Inflammatory macrophage treated with lipopolysaccharide for 4 hours (primary cell): ENCODE measurements at places on chromosomes 6 and 20.

- DNase-seq = peak; percentile 85
Measured at GRCh38 chr6:154649721-154650120, 83.5 kb upstream of the SCAF8 start.

DNA sequence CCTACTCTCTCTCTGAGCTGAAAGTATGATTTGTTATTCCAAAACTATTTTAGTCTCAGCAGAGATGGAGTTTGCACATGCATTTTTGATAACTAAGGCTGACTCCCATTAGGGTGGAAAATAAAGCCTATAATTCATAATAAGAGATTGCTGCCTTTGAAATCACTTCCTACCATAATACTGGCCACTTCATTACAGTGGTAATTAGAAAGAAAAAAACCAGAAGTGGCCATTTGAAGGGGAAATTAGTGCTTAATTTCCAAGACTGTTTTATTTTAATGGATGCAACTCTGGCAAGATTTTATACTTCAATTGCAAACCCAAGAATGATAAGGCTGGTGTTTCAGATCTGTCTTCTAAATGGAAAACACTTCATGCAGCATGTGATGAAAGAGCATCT is 43.4 kb downstream of the SLC35B3 start:
- no peak for DNase-seq

GRCh38 chr20:31968291-31969126 is 558 bp downstream of the XKR7 start:
- DNase-seq = peak; percentile 50

- DNase-seq = peak; percentile 81
Measured at GRCh38 chr20:8213831-8214587, 81.9 kb downstream of the PLCB1 start.

DNA sequence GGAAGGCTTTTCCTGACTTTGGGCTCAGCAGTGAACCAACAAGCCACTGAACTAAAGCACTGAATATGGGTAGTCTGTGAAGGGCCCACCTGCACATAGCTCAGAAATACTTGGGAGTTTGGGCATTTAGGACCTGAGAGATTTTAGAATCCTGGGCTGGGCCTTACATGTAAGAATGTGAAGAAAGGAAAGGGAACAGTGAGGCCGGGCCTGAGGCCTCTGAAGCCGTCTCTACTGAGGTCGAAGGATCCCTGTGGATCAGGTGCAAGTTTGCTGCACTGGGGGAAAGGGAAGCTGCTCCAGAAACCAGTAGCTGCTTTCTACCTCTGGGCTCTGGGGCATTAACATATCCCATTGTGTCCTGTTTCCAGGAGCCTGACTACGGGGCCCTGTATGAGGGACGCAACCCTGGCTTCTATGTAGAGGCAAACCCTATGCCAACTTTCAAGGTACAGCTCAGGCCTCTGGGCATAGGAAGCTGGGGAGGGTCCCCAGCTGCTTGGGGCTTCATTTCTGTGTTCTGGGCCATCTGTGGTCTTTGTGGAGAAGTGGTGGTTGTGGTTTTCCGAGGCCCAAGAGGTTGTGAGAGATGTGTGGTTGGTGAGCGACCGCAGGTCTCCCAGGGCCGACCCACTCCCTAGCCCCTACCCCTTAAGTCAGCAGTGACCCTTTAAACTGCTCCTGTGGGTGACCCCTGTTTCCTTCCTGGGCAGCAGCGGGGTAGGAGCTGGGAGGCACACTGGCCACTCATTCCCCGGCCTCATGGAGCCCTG is 30.3 kb downstream of the PLCG1 start:
- no peak for DNase-seq

GRCh38 chr20:62405108-62405980 is 1.7 kb downstream of the CABLES2 start:
- peak; percentile 30 for DNase-seq

DNA sequence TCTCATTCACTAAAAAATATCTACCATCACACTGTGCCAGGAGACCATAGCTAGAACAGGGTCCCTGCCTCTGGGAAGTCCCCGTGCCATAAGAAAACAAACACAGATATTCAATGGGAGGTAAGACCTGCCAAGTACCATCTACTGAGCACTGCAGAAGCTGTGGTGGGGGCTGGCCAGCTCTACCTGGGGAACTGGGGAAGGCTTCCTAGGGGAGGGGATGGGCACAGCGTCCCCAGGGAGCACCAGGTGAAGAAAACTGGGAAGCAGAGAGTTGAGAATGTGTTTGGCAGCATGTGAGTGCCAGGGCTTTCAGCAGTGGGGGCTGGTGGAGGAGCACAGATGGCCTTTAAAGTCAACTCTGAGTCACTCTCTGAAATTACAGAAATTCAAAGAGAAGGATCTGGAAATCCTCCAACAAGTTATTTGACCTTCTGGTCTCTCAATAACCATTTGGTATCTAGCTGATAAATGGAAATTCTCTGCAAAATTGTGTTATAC is 85.2 kb downstream of the SHLD1 start:
- DNase-seq = no peak

GRCh38 chr6:69289689-69290495 is 506.9 kb downstream of the LMBRD1 start:
- DNase-seq = no peak

- DNase-seq = no peak
Measured at GRCh38 chr6:136950436-136951126, 28.5 kb downstream of the SLC35D3 start.

DNA sequence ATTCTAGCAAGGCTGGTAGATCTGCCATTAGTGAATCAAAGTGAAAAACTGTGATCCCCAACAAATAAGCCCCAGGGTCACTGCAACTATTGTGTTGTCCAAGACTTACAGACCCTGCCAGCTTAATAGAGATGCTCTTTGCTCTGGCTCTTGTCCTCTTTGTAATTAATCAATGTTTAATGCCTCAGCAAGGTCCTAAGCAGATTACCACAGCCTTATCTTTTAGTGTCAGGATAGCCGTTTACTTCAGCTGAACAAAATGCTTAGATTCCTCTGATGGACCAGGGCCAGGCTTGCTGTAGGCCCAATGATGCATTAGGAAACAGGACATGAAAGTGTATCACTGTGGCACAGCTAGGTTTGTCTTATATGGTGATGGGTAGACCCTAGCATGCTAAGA is 353.3 kb downstream of the HACE1 start:
- no peak for DNase-seq

- no peak for DNase-seq
Measured at GRCh38 chr20:53569606-53570307, 23.9 kb downstream of the ZNF217 start.

GRCh38 chr20:17934141-17934862 is 34.3 kb downstream of the SNX5 start:
- no peak for DNase-seq

DNA sequence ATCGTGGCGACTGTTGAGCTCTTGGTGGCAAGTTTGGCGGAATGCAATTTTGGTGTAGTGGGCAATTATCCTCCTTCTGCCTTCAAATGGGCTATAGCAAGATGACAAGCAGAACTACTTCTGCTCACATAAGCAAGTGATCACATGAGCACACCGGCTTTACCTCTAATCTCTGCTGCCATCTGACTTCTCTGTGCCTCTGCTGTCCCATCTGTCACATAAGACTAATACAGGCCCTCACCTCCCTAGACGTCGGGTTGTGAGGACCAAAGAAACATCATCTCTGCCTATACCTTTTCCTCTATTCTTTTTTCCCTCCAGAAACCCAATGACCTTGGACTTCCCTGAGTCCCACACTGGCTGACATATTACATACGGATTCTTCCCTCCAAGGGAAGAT is 13.3 kb upstream of the WTAP start:
- DNase-seq = no peak

DNA sequence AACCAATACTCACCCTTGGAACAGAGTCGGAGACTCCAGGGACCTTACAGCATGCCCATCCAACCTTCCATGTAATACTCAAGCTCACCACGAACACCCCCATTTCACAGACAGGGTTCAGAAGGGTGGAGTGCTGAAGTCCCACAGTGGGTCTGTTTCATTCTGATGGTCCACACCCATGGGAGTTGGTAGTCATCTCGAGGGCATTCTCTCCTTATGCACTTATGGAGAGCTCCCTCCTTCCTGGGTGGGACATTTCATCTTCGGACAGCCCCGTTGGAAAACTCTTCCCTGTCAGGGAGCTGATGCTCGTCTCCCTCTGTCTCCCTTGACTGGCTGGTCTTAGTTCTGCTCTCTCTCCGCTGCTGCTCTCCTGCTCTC is 38.9 kb downstream of the COX4I2 start:
- no peak for DNase-seq

GRCh38 chr20:25294459-25295385 is 46.8 kb downstream of the PYGB start:
- peak; percentile 55 for DNase-seq

DNA sequence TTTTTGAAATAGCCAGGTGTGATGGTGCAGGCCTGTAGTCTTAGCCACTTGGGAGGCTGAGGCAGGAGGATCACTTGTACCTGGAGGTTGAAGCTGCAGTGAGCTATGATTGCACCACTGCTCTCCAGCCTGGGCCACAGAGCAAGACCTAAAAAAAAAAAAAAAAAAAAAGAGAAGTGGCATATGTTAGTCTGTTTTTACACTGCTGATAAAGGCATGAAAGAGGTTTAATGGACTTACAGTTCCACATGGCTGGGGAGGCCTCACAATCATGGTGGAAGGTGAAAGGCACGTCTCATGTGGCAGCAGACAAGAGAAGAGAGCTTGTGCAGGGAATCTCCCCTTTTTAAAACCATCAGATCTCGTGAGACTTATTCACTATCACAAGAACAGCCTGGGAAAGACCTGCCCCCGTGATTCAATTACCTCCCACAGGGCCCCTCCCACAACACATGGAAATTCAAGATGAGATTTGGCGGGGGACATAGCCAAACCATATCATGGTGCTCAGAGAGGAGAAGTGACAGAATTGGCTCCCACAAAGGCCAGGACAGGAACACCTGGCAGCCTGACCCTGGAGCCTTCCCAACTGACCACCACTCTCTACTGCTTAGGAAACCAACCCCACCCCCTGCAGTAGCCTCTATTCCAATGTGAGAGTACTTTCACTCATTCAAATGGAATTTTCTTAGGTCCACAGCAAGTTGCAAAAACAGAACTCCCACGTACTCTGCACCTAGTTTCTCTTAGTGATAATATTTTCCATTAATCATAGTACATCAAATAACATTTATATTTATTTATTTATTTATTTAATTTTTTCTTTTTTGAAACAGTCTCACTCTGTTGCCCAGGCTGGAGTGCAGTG is 29.8 kb downstream of the ARHGAP40 start:
- DNase-seq = no peak

- DNase-seq = peak; percentile 26
Measured at GRCh38 chr20:41738604-41739206, 120.5 kb upstream of the CHD6 start.

GRCh38 chr6:105573138-105573537 is 170.3 kb upstream of the PREP start:
- DNase-seq = no peak

- DNase-seq = no peak
Measured at GRCh38 chr6:84123186-84123585, 89.6 kb downstream of the MRAP2 start.

DNA sequence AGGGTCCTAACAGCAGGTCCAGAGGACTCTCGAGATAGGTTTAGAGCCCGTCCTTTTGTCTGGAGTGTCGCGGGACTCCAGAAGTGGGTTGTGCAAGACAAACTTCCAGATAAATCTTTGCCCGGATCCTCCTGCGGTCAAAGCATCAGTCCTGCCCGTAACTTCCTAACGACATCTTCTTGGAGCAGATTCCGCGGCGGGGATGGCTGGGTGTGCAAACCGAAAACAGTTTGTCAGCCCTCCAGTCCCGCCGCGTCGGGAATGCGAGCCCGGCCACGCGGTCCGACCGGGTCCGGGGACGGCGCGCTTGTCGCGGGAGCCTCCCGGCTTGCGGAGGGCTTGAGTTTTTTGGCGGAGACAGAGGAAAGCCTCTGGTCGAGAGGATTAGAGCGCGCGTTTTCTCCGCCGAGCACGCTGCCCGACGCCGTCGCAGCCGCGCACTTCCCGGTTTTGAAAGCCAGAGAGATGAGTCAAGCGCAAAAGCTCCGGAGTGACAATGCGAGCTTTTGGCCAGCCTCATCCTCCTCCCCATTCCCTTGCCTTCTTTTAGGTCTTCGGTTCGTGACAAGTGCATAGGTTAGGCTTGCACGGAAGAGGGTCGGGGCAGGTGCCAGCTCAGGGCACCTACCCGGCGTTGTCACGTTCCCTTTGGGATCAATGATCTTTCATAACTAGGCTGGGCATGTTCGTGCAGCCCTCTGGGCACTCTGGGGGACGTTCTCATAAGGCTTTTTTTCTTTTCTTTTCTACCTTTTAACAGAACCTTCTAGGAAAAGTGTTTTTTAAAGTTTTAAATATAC is 91.3 kb upstream of the PRDM1 start:
- DNase-seq = peak; percentile 81

DNA sequence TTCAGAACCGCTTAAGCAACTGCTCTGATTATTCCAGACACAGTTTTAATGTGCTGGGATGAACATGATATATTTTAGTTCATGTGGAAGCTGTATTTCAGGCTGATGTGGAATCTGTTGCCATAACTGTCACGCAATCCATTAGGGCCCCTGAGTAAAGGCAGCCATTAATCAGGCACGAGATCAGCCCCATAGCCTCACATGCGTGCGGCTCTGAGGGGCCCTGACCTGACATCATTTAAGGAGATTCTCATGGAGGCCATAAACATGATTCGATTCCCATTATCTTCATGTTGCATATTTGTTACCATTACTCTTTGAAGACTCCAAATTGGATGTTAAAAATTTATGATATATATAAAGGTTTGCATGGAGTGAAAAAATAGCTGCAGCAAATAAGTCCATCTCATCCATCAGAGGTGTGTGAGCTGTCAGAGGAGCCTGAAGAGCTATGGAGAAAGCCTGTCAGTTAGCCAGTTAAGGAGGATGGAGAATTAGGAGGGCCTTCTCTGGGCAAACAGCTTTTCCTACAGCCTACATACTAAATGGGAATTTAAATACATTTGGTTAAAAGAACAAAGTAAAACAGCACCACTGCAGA is 89.6 kb downstream of the SOBP start:
- DNase-seq = no peak

DNA sequence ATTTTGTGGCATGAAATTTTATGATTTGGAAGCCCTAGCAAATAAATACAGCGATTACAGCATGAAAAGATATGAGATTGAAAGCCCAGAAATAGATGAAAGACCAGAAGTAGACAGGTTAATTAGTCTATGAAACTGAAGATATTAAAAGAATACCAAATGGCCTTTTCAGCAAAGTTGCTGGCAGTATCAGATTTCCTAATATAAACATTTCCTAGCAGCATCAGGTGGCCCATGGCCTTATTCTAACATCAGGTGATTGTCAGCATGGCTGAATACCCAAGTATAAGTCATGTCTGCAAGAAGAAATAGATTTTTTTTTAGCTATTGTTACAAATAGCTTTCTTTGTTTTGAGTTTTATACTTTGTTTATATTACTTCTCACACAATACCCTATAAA is 93.2 kb downstream of the CLVS2 start:
- DNase-seq = no peak
